ENCODE measurements at places on chromosomes 2 and 18. TPM values are rescaled to one million over a fixed set of nuclear protein-coding genes. Genes with fewer than 3 reads are reported as not detected.

Gene GAL3ST2
- 0.73 TPM for total RNA-seq

Gene EPC2
- 19.8 TPM for total RNA-seq

Gene FARSB
- 26.8 TPM for total RNA-seq

Gene SERPINB7
- total RNA-seq, result not detected

Gene CD226
- 0.23 TPM for total RNA-seq

Gene CEP68
- 15.3 TPM for total RNA-seq

Gene TET3
- total RNA-seq, result 16.4 TPM

Gene LRATD1
- total RNA-seq, result 2.3 TPM

Gene TPGS2
- 96.9 TPM for total RNA-seq

Gene ALPP
- total RNA-seq, result 0.20 TPM

Data from WTC11 (cell line).